ENCODE measurements at places on chromosomes 5 and 9.

GRCh38 chr5:74332682-74333081 is 307.8 kb downstream of the ENC1 start:
- peaks cover 2% of the 10 kb centered on the region for H3K4me1 ChIP-seq
- peaks cover 51% of the 10 kb centered on the region for H3K27me3 ChIP-seq
- H3K27ac ChIP-seq: no peak overlapping the region
- no peak for DNase-seq

DNA sequence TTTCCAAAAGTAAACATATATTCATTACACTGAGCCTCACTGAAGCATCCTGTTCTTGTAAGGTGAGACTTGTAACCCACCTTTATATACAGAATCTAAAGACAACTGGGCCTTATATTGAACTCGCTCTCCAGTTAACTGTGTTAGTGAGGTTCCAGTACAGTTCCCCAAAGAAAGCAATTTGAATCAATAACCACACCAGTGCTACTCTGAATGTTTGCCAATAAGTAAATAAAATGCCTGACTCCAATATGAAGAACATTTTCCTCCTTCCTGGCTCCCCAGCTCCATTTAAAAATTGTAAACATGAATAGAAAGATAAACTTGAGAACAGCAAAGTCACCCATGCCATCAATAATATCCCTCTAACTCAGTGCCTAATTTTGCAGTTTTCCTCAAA is 50.1 kb downstream of the FBXW11 start:
- H3K4me3 ChIP-seq: no peak overlapping the region
- H3K36me3 ChIP-seq: no peaks in the 10 kb centered on the region
- H3K27ac ChIP-seq: peak overlapping the region; percentile 82
- DNase-seq: no peak
- peaks cover 26% of the 10 kb centered on the region for H3K4me1 ChIP-seq
- no peaks in the 10 kb centered on the region for H3K27me3 ChIP-seq

GRCh38 chr9:136692185-136693134 is 5.2 kb upstream of the AGPAT2 start:
- H3K4me3 ChIP-seq: no peak overlapping the region
- DNase-seq: no peak
- H3K4me1 ChIP-seq: no peaks in the 10 kb centered on the region
- no peak overlapping the region for H3K27ac ChIP-seq
- peaks cover 13% of the 10 kb centered on the region for H3K27me3 ChIP-seq
- no peaks in the 10 kb centered on the region for H3K36me3 ChIP-seq

- no peaks in the 10 kb centered on the region for H3K27me3 ChIP-seq
- H3K36me3 ChIP-seq: peaks cover 5% of the 10 kb centered on the region
- peak overlapping the region; percentile 49 for H3K27ac ChIP-seq
- no peak overlapping the region for H3K4me3 ChIP-seq
- peaks cover 26% of the 10 kb centered on the region for H3K4me1 ChIP-seq
Observed at GRCh38 chr5:134626369-134627014, 6.1 kb downstream of the SAR1B start.

DNA sequence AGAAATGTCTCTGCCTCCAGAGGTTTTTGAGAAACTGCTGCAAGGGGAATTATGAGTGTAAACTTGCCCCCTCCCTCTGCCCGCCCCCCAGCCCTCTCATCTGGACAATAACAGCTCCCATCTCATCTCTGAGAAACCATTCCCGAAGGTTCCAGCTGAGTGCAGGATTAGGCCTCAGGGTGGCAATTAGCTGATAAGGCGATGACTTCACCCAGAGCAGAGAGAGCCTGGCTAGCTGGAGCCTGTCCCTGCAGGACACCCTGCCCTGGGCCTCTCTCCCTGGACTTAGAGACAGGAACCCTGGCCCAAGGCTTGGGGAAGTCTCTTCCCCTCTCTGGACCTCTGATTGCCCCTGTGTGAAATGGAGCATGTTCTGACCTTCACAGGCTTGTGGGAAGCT is 45.7 kb upstream of the HAND1 start:
- peaks cover 80% of the 10 kb centered on the region for H3K27me3 ChIP-seq
- H3K36me3 ChIP-seq: peaks cover 5% of the 10 kb centered on the region

- H3K27ac ChIP-seq: no peak overlapping the region
- no peak overlapping the region for H3K4me3 ChIP-seq
- H3K4me1 ChIP-seq: no peaks in the 10 kb centered on the region
- no peak for DNase-seq
Observed at GRCh38 chr9:81231011-81231410, 458.3 kb downstream of the TLE1 start.

DNA sequence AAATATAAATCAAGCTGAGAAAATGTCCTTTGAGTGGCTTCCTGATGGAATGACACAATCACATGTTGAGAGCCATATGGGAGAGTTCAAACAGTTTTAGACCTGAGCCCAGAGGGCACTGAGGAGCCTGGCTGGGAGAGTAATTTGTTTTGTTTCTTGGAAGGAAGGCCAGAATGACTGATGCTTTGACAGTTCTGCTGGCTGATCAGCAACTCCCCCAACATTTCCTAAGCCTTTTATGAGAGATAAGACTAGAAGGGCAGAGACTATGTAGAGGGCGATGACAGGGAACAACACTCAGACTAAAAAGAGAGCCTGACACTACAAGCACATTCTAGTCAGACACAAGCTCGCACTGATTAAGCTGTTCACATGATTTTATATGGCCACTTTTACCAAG is 169.2 kb downstream of the COX7C start:
- no peaks in the 10 kb centered on the region for H3K36me3 ChIP-seq
- H3K4me1 ChIP-seq: no peaks in the 10 kb centered on the region
- peaks cover 6% of the 10 kb centered on the region for H3K27me3 ChIP-seq
- no peak overlapping the region for H3K4me3 ChIP-seq
- no peak overlapping the region for H3K27ac ChIP-seq

DNA sequence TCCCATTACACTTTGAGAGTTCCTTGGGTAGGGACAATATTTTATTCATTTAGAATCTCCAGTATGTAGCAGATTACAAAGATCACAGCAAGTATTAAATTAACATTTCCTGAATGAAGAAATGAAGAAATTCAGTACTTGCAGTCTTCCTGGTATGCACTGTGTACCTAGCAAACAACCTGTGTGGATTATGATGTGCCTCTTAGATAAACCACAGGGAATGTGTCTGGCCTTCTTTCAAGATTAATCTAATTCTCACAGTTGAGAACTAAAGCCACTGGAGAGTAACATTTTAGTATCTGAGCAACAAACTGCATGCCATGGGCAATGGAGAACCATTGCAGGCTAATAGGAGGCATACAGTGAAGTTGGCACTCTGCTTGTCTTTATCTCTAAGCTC is 199.4 kb downstream of the AP3B1 start:
- H3K27me3 ChIP-seq: no peaks in the 10 kb centered on the region
- peaks cover 6% of the 10 kb centered on the region for H3K36me3 ChIP-seq
- no peak for DNase-seq
- H3K27ac ChIP-seq: no peak overlapping the region
- no peaks in the 10 kb centered on the region for H3K4me1 ChIP-seq

GRCh38 chr5:73899055-73899454 is 273.1 kb downstream of the ARHGEF28 start:
- DNase-seq: no peak
- no peak overlapping the region for H3K4me3 ChIP-seq
- H3K27ac ChIP-seq: no peak overlapping the region
- peaks cover 7% of the 10 kb centered on the region for H3K4me1 ChIP-seq
- H3K27me3 ChIP-seq: peaks cover 73% of the 10 kb centered on the region

All from T-helper 17 cell (primary cell).